ENCODE measurements at places on chromosomes 5 and 9.

DNA sequence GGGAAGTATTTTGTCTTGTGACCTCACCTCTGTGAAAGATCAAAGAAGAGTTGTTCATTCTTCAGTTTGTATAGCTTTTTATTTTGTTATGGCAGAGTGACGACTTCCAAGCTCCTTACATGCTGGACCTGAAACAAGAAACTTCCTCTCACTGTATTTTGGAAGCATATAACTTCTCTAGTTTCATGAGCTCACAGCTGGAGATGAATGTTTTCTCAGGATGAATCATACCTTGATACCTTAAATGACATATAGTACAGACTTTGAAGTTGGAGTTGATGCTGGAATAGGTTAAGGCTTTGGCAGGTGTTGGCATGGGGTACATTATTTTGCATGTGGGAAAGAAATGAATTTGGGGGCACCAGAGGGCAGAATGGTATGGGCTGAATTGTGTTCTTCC is 112.5 kb downstream of the SLC25A46 start:
- DNase-seq: no peak

DNA sequence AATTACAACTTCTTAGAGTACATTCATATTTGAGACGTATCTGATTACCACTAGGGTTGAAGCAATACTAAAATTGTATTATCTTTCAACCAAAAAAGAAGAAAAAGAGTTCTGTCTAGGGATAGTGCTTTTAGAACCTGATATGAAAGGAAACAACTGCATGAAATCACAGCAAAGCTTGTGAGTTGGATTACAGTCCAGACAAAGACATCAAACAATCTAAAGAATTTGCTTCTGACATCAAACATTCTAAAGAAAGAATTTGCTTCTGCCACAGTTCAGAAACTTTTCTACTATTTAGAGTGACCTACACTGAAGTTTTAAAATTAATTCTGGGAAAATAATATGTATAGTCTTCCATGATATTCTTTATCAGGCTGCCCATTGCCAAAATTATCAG is 1141.1 kb upstream of the ACO1 start:
- no peak for DNase-seq

GRCh38 chr9:125594223-125594610 is 112.8 kb downstream of the MAPKAP1 start:
- DNase-seq: no peak

DNA sequence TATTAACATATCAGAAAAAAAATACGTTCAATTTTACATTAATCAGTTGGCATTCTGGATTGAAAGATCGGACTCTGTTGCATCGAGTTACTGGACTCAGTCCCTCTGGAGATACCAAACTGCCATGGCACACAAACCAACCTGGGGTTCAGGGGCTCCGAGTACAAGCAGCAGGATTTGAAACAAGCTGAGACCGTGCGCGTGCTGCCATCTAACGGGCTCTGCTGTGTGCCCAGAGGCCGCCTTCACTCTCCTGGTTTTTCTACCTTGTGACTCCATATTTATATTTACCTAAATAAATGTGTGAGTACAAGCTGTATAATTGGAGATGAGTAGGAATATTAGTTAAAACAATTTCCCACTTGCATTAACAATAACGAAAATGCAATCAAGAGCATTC is 48.2 kb downstream of the ANXA1 start:
- DNase-seq: no peak

DNA sequence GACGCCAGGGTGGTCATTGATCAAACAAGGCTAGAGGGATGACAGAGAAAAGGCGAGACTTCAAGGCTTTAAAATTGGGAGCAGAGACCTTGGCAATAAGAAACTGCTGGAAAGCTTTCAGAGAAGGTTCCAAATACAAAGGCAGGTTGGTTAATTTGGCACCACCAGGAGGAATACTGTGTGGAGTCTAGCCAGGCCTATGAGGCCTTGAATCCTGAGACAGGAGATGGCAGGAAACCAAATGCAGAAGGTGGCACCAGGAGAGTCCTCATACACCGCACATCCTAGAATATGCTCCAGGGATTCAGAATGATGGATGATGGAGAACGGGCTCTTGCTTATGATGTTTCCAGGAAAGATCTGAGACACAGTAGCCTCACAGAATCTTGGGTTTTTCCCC is 90.0 kb downstream of the MCTP1 start:
- DNase-seq: no peak
